ENCODE measurements at places on chromosomes 4 and X.
A peak's percentile ranks its signal among the peaks of the same experiment; 100 is the strongest.

GRCh38 chr4:55993994-55994663 lies 45.4 kb downstream of the CEP135 start:
- DNase-seq: no peak

DNA sequence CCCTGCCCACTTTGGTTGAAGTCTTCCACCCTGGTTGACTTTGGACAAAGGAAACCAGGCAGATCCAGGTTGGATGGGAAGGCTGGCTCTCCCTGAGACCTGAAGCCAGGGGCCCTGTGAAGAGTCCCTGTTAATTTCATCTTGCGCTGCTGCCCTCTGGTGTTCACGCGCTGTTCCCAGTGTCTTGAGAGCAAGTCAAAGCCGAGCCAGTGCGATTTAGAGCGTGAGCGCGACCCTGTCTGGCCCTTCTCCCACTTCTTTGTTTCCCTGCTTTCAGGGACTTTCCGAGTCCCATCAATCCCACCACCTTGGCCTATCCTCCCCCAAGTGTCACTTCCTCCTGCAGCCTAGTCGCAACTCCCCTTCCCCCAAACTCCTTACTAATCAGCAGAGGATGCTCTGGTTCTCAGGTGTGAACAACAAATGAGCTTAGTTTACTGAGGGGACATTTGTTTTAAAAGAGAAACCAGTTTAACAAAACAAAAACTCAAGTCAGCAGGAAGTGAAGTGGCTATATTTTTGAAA lies 25.8 kb upstream of the CHRNA9 start:
- no peak for DNase-seq

DNA sequence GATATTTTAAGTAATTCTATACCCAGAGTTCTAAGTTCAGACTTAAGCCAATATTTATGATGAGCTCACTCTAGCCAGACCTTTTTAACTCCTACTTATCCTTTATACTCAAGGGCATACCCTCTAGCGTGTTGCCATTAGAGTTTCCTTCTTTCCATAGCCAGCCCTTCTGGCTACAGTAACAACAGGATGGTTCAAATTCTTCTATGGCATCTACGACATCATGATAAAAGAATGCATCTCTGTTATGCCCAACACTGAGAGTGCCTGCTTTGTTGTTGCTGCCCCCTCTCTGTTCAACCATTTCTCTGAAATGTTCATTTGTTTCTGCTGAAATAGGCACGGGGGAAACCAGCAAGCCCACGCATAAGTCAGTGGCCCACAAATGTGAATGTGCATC lies 104.5 kb downstream of the UBE2NL start:
- no peak for DNase-seq

DNA sequence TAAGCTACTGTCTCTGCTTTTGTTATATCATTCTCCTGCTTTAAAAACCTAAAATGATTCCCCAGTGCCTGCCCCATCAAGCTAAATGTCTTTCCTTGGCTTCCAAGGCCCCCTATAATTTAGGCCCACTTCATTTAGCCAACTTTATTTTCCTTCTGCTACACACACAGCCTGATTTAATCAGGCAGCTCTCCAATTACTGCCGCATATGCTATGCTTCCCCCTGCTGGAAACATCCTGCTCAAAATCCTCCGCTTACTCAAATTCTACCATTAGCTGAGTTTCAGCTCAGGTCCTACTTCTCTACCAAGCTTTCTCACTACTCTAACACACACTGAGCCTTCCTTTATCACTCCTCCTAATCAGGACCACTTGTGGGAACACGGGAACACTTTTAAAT lies 17.0 kb downstream of the LAMP2 start:
- DNase-seq: no peak

DNA sequence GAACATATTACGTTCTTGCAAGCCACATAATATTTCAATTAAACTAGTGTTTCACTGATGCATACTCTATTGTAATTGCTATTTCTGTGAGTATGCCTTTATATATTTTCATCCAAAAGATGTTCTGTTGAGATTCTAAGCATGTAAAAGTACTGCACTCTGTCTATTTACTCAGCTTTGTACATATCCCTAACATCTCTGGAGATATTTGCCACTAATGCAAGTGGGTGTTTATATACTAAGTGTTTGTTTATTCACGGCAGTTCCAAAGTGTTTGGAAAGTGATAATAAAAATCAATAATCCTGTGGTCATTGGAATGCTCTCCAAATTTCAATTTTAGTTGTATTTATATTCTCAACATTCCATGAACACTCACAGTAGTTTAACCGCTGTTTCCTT lies 1989.0 kb downstream of the C4orf33 start:
- DNase-seq: no peak

DNA sequence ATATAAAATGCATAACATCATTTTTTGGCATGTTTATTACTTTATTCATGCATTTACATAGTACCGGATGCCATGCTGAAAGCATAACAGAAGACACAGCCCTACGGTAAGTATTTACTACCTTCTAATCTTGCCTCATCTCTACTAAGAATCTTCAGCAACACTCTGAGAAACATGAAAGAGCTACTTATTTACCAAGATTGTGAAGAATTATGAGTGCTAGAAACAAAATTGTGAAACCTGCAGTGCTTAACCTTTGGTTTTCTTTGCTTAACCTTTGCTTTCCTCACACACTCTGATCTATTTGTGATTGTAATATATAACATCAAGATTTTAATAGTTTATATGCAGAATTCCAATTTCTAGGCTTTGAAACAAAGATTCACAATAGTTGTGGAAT lies 7.4 kb downstream of the ANTXR2 start:
- DNase-seq: no peak

DNA sequence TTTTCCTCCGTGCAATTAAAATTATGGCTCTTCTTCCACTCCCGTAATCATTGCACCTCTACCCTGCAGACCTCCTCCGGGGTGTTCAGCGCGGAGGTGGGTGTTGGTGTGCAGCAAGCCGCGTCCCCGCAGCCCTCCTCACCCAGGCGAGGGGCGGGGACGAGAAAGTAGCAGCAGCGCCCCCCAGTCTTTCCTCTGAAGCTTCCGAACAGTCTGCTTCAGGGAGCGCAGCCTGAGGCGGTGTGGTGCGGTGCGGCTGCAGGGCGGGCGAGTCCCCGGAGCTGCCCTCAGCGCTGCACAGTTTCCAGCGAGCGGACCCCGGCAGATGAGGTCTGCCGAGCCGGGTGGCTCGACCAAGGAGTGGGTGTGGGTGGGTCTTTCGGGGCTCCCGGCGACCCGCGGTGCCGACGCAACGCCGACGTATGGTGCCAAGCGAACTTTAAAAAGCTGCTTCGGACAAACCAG lies at the start of gene FRAS1:
Gene FRAS1 (plus strand): TSS at position 189 of the 465 bp plus-strand sequence. CDS start 687 bp downstream, outside the sequence.
- no peak for DNase-seq

- DNase-seq: peak; percentile 12
Observed at GRCh38 chr4:142818031-142818430, 28.1 kb downstream of the INPP4B start.

- peak; percentile 19 for DNase-seq
Observed at GRCh38 chrX:138765051-138765450, 53.5 kb upstream of the FGF13 start.

DNA sequence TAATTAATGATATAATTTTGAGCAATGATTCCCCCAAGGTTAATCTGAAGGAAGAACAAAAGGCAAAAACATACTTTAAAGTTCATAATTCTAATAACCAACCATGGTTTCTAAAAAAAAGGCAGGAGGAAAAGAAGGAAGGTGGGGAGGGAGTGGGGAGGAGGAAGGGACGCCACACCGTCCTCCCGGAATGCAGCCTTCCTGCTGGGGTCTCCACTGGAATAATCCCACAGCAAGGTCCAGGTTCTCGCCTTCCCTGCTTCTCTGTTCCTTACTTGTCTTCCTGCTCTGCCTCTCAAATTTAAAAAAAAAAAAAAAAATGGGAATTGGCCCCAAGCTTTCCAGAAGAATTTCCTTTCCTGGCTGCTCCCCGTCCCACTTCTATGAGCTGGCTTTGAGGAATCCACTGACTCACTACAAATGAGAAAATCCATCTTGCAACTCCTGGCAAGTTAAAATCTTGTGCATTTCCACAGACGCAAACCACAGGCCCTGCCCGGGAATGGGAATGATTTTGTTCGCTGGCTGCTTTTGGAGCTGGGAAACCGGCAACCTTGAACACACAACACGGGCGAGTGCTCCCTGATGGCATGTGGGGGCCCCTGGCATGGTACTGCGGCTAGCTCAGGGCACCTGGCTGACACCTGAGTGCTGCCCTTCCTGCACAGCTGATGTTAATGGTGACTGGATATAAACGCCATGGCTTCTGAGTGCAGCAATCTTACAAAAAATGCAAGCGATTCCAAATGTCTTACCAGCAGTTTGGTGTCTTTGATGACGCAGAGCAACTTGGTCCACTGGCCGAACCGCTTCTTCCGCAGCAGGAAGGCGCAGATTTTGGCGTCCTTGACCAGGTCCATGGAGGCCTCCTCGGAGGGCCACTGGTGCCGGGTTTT lies 97.0 kb downstream of the AFAP1 start:
- DNase-seq: peak; percentile 98

DNA sequence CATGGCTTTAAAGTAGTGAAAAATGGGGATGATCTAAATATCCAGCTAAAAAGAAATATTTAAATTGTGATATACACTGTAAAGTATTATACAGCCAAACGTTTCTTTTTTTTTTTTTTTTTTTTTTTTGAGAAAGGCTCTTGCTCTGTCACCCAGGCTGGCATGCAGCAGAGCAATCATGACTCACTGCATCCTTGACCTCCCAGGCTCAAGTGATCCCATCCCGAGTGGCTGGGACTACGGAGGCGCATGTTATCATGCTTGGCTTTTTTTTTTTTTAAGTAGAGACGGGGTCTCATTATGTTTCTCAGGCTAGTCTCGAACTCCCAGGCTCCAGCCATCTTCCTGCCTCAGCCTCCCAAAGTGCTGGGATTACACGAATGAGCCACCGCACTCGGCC lies 17.1 kb downstream of the SMIM14 start:
- DNase-seq: no peak

GRCh38 chr4:102308032-102308799 lies 37.1 kb downstream of the SLC39A8 start:
- no peak for DNase-seq

- DNase-seq: peak; percentile 67
Observed at GRCh38 chr4:54085284-54085683, 14.7 kb upstream of the GSX2 start.

DNA sequence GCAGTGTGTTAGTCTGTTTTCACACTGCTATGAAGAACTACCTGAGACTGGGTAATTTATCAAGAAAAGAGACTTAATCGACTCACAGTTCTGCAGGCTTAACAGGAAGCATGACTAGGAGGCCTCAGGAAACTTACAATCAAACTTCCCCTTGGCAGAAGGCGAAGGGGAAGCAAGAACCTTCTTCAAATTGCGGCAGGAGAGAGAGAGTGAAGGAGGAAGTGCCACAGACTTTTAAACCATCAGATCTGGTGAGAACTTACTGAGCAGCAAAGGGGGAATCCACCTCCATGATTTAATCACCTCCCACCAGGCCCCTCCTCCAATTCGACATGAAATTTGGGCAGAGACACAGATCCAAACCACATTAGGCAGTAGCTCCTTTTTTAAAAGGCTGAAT lies 59.2 kb upstream of the LEF1 start:
- no peak for DNase-seq

DNA sequence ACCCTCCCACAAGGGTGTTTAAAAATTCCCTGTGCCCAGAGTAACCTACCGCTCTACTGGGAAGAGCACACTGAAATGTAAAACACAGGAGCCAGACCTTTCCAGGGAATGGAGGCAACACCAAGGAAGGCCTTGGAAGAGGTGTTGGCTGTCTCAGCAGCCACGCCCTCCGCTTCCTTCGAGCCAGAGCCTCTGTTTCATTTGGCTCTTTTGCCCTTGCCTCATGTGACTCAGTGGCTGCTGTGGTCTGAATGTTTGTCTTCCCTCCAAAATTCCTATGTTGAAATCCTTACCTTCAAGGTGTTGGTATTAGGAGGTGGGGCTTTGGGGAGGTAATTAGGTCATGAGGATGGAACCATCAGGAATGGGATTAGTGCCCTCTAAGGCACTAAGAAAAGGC lies 11.3 kb downstream of the SCD5 start:
- DNase-seq: no peak

GRCh38 chr4:122732329-122733026 lies at the start of gene BBS12:
Gene BBS12, plus strand, starts transcription at chr4:122732704. Its CDS starts 9,189 bp downstream, at chr4:122741893.
- peak; percentile 99 for DNase-seq

GRCh38 chrX:107549504-107549903 lies 78.8 kb upstream of the PRPS1 start:
- DNase-seq: no peak

DNA sequence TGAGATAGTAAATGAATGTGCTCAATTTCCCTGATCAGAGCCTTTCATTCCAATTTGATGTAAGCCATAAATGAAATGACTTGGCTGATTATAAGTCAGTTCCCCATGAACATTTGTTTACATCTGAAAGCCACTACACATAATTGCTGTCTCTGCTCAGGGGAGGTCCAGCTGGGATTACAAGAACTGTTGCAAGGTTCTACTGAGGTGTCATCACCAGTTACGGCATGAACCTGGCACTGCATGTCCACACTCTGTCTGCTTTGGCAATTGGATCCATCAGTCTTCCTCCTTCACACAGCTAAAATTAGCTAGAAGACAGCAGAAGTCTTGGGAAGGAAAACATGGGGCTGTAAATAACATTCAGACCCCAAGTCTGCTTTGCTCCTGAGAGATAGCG lies 12.8 kb upstream of the MBNL3 start:
- DNase-seq: no peak

GRCh38 chr4:87844452-87844851 lies 11.7 kb downstream of the MEPE start:
- DNase-seq: no peak

DNA sequence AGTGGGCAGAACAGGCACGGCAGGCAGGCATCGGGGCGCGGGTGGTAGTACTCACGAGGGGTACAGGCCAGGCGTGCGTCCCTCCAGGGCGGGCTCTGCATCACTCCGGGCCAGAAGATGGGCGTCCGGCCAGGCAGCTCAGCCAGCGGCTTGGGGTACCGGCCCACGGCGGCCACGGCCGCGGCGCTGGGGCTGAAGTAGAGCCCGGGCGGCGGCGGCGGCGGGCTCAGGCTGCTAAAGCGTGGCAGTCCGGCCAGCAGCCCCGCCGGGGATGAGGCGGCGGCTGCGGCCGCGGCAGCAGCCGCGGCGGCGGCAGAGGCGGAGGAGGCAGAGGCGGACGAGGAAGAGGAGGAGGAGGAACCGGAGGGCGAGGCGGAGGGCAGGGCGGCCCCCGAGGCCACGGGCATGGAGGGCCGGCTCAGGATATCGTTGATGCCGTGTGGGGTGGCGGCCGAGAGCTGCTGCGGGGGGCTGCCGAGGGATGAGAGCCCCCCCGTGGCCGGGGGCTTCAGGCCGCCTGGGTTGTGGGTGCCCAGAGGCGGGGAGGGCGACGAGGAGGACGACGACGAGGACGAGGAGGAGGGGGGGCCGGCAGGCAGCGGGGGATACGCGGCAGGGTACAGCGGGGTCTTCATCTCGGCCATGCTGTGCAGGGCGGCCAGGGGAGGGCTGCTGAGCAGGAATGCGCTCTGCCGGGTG lies 1.4 kb downstream of the NKX6-1 start:
- DNase-seq: no peak

DNA sequence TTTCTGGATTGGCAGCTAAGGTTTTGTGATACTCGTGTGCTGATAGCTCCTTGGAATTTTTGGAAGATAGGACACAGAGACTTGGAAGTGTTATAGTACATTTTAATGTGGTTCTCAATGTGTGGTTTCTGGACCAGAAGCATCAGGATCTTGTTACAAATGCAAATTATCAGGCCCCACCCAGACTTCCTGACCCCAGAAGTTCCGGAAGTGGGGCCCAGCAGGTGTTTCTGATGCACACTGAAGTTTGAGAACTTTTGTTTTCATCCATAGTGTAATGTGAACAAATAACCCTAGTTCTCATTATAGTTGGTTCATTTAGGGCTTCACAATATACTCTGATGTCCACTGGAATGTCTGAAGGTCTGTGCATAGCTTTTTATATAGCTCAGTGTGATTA lies 49.6 kb downstream of the LAMP2 start:
- no peak for DNase-seq

Measured in fibroblast of skin of left biceps (primary cell).